ENCODE measurements at places on chromosomes 1 and 21.
A peak's percentile ranks its signal among the peaks of the same experiment; 100 is the strongest.

DNA sequence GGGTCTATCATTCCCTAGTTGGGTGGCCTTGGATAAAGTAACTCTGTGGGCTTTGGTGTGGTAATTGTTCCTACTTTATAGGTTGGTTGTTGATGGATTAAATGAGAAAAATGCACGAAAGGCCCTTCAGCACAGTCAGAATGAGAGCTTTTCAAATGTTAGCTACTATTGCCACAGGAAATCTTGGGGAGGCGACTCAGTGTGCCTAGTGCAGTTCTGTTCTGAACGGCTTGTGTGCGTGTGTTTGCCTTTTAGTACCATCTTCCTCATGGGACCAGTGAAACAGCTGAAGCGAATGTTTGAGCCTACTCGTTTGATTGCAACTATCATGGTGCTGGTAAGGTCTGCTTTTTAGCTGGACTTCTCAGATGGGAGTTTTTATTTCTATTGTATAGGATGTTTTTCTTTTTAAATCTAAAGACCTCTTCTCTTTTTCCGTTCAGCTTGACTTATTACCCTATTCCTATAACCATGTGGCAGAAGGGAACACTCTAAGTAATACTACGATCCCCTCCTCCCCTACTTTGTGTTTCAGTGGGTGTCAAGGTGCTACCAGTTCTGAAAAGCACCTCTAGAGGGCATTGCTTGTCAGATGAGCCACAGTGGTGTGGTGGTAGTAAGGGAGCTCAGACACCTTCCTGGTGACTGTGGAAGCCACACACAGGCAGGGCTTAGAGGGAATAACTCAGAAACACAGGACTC is 9.2 kb downstream of the SFT2D2 start:
- DNase-seq: peak; percentile 39

GRCh38 chr1:186304982-186305949 is 69.8 kb downstream of the TPR start:
- no peak for DNase-seq

DNA sequence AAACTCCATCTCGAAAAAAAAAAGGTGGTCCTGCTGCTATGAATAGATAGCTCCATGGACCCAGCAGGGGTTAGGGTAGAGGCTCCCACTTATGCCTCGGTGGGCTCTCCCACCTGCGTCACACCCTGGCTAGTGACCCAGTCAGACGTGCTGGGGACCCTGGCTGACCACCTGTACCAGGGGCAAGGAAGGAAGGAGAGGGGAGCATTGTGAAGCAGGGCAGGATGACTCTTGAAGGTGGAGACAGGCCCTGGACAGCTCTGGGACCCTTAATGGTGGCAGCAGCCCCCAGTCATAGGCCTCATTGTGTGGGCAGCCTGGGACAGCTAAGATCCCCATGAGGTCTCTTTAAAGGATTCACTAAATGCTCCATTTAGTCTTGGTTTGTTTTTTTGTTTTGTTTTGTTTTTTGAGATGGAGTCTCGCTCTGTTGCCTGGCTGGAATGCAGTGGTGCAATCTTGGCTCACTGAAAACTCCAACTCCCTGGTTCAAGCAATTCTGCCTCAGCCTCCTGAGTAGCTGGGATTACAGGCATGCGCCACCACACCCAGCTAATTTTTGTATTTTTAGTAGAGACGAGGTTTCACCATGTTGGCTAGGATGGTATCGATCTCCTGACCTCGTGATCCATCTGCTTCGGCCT is 10.4 kb upstream of the SNAPIN start:
- no peak for DNase-seq

GRCh38 chr21:37994211-37994610 is 78.0 kb upstream of the KCNJ6 start:
- no peak for DNase-seq

GRCh38 chr1:32255072-32256071 is 4.3 kb downstream of the LCK start:
- DNase-seq: peak; percentile 29

GRCh38 chr1:22641906-22642636 is 1.4 kb upstream of the C1QC start:
- DNase-seq: peak; percentile 48

DNA sequence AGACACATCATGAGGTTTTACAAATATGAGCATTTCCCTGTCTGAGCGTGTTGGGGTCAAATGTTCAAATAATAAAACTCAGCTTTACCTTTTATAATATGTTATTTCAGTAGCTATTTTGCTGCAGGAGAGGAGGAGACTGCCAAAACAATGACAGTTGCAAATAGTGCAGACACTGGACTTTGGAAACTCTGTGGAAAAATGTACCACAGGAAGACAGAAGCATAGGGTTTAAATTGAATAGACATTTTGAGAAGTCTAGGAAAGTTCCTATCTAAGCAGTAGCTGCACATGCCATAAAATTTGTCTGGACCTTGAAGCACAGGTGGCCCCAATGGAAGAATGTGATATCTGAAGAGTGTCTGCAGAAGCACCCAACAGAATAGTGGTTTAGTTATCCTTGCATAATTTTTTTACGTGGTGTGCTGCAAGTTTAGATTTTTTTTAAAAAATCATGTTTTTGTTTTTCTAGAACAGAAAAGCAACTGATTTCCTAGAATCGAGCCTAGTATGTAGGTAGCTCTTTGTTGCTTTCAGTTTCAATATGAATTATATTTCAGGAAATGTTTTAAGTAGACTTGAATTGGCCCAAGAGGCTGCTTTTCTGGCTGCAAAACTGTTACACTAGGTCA is 14.0 kb upstream of the GBP5 start:
- DNase-seq: peak; percentile 29

GRCh38 chr1:9406111-9406510 is 113.4 kb downstream of the SPSB1 start:
- no peak for DNase-seq

DNA sequence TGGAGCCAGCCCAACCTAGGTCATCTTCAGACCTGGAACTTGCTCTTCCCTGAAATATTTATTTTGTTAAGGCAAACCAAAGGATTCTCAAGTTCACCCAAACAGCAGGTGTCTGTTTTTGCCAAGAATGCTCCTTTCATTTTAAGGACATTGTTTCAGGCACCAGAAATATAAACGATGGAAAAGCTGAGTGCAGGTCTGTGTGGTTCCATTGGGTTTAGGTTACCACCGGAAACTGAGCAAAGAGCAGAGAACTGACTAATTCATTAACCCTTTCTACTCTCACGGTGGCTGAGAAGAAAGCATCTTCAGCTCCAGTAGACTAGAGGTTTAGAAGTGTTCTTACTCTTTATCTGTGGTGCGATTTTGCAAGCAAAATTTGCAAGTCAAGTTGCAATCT is 38.0 kb upstream of the ZC3H11B start:
- DNase-seq: no peak

- DNase-seq: no peak
Observed at GRCh38 chr1:247370786-247371732, 39.4 kb upstream of the ZNF496 start.

GRCh38 chr1:57637155-57637554 is 213.3 kb upstream of the DAB1 start:
- no peak for DNase-seq

DNA sequence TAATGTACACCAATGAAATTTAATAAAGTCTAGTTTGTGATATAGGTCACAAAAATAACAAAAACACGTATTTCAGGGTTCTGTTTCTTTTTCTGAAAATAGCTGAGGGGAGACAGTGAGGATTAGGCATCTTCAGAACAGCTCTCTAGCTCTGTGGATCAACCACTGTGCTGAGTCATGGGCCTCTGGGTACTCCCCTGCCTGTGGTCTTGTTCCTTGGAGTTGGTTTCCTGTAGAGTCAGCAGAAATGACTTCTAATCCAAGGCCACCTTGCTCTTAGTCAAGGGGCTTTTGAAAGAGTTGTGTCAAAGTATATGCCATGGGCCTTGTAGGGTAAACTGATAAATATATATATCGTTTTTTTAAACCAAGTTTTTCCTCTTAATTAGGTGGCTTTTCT is 141.8 kb upstream of the ZRANB2 start:
- DNase-seq: no peak

- no peak for DNase-seq
Observed at GRCh38 chr21:34930971-34931370, 118.1 kb downstream of the RUNX1 start.

GRCh38 chr1:58162952-58163550 is 383.5 kb downstream of the OMA1 start:
- DNase-seq: no peak
